ENCODE measurements at places on chromosomes 12 and 14.

DNA sequence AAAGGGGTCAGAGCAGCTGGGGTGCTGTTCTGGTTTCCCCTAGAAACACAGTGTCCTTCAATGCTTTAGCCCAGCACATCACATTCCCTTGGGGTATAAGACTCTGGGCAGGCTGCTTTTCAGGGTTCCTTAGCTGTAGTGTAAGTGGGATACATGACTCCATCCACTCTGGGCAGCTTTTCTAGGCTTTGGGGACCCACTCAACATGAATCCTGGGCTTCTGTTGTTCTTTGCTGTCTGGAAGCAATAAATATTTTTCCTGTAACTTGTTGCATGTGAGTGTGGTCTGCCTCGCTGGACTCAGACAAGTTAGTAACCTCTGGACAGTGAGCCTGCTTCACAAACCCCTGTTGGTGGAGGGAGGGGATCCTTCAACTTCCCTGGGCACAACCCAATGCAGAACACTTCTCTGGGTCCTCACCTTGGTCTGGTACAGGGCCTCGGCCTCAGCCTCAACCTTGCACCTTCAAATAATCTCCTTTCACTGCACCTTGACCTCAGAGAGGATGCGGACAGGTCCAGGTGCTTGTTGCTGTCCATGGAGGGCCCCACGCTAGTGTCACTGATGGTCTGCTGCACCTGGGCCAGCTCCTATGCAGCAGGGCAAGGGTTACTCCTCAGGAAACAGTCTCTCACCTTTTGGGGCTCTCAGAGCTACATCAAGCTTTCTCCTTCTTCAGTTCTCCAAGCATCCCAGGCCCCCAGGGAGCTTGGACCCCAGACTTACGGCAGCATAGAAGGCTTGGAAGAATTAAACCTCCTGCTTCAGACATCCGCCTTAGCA is 13.5 kb upstream of the KRT73 start:
- DNase-seq: no peak

DNA sequence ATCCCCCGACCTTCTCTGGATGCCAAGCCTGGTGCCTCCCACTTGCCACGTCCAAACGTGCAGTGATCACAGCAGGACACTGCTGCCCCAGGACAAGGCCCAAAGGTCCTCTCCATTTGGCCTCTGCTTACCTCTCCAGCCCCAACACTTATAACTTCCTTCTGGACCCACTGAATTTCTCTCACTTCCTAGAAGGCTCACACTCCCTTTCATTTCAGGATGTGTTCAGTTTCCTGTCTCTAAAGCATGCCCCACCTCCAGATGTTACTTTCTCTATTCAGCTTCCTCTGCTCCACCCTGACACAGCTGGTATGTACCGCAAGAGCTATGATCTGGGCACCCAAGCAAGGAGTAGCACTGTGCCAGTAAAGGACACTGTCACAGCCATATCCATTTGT is 33.0 kb downstream of the CDKL1 start:
- no peak for DNase-seq

GRCh38 chr12:111417784-111418593 is 12.3 kb downstream of the SH2B3 start:
- no peak for DNase-seq

GRCh38 chr14:54338696-54339317 is 58.0 kb upstream of the CDKN3 start:
- no peak for DNase-seq

DNA sequence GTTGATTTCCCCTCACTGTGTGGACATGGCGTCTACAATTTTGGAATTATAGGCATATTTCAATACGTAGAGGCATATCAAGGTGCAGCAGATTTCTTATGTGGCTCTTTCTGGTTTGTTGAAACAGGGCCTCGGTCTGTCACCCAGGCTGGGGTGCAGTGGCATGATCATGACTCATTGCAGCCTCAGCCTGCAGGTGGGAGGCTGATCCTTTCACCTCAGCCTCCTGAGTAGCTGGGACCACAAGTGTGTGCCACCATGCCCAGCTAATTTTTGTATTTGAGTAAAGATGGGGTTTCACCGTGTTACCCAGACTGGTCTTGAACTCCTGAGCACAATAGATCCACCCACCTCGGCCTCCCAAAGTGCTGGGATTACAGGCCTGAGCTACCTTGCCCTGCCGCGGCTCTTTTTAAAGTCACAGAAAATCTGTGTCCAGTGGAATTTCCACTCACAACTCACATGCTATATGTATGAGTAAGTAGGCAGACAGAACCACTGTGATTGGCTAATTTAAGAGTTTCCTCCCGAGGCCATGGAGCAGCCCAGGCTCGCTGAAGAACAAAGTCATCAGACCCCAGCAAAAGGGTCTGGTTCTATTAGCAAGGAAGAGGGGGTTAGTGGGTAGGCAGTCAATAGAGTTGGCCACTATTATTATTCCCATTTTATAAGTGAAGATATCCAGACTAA is 9.1 kb downstream of the GNG2 start:
- DNase-seq: no peak

GRCh38 chr12:14901228-14901562 is 15.5 kb upstream of the MGP start:
- no peak for DNase-seq

DNA sequence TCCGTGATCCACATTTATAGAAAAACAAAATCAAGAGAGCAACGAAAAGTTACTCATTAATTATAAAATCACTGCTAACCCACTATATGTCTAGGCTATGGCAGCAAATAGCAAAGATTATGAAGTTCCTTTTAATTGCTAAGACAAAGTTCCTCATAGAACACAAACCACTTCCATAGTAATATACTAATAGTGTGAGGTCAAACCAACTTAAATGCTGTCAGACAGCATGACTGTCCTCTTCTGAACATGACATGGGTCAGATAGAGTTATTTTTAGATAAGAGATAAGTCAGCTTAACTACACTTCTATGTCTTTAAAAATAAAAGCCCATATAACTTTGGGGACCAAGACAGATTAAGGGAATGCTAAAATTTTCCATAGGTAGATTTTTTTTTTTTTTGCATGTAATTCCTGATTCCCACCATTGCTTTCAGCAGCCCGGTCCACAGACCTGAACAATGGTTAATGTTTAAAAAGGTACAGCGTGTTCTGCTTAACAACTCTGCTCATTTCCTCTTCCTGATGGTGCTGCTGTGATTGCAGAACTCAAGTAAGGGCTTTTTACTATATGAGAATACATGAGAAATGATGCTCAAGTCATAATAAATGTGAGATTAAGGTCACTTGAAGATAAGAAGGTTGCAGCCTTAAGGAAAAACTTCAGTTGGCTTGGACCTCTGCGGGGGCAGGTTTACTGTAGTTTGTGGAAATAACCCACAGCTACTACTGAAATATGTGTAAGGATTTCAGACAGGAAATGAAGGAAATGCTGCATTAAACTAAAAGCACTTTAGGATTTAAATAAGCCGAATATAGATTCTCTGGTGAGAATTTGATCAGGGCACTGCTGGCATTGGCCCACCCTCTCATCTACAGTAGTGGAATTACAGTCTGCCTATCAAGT is 37.7 kb upstream of the DUSP6 start:
- DNase-seq: no peak

- no peak for DNase-seq
Measured at GRCh38 chr12:94597268-94597667, 53.1 kb downstream of the TMCC3 start.

- DNase-seq: no peak
Measured at GRCh38 chr14:99267381-99267780, 4.6 kb downstream of the BCL11B start.

DNA sequence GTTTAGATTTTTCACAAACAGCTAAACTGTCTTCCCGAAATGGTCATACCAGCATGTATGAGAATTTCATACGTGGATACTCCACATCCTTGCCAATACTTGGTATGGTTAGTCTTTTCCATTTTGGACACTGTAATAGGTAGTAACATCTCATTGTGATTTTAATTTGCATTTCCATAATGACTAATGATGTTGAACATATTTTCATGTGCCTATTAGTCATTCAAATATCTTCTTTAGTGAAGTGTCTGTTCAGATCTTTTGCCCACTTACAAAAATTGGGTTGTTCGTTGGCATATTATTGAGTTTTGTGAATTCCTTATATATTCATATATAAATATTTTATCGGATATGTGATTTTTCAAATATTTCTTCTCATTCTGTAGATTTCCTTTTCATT is 78.0 kb upstream of the GNG2 start:
- DNase-seq: no peak

- no peak for DNase-seq
Measured at GRCh38 chr12:88856201-88856600, 275.9 kb upstream of the KITLG start.

- no peak for DNase-seq
Measured at GRCh38 chr12:47988073-47989022, 15.9 kb downstream of the COL2A1 start.

DNA sequence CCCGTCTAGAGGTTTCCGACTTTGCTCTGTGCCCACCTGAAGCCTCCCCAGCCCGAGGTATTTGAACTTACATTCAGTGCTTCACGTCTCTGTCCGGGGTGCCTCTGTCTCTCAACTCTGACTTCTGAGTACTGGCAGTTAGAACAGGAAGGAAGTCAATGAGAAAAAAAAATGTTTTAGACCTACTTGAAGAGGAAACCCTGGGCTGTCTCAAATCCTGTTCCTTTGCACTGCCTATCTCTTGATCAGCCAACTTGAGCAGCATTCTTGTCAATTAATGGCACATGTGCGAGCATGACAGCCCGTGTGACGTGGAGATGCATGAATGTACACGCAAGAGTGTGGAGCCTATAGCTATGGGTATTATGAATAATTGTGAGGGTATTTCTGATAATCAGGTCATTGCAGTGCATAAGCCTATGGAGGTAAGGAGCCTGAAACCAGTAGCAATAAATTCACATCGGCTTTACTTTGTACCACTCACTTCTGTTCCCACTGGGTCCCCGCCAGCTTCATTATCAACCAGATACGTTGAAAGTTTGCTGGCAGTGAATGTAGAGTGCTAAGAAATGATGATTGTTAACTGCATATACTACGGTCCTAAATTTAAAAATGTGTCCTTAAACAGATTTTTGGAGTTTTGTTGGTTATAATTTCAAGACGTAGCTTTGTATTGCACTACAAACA is at the start of gene ARHGDIB:
Gene ARHGDIB, minus strand, starts transcription at position 136 of the 687 bp plus-strand sequence. CDS start 10,889 bp downstream, outside the sequence.
- no peak for DNase-seq

DNA sequence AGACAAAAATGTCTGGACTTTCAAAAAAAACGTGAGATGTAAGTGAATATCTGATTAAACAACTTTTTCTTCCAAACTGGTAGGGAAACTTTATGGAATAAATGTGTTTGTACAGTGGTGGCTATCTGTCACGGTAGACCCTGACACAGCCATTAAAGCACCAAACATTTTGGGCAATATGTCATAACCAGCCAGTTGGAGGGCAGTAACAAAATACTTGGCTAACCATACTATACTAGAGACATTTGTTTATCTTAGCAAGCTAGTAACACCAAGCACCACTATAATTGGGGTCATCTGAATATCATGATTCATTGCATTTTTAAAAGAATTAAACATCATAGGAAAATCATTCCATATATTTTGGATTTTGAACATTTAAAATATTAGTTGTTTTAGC is 6.0 kb upstream of the MYF6 start:
- DNase-seq: no peak

- DNase-seq: peak; percentile 25
Measured at GRCh38 chr14:67704484-67705089, 2.9 kb downstream of the RDH12 start.

GRCh38 chr14:54702014-54702491 is 135.1 kb downstream of the SAMD4A start:
- DNase-seq: no peak

GRCh38 chr14:60250257-60251035 is 1.4 kb downstream of the PPM1A start:
- DNase-seq: no peak

- DNase-seq: no peak
Measured at GRCh38 chr14:65438266-65438933, 25.9 kb downstream of the FUT8 start.

DNA sequence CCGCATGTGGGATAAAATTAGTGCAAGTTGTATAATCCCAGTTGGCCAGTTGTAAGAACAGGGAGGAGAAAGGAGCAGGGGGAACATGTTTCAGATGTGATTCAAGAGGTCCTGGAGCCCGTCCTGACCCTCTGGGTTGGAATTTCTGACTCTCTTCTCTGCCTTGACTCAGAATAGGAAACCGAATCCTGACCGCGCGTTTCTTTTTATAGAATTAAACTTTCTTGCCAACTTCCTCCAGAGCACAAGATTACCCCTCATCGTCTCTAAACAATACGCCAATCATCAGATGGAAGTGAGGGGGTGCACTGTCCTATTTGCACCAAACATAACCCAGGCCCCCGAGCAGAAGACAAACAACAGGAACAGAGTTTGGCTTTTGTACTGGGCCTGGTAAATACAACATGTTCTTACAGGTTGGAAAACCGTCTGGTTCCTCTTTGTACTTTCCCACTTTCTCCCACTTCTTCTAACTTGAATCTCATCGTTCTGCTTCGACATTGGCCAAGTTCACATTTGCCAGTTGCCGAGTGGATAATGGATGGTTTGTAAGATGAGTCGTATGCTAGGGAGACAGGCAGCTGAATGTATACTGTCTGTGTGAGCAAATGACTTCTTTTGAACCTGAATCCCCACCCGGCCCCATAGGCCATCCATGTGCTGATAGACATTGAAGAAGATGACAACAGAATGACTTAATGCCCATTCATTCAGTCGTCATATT is 42.6 kb upstream of the MED13L start:
- DNase-seq: no peak

DNA sequence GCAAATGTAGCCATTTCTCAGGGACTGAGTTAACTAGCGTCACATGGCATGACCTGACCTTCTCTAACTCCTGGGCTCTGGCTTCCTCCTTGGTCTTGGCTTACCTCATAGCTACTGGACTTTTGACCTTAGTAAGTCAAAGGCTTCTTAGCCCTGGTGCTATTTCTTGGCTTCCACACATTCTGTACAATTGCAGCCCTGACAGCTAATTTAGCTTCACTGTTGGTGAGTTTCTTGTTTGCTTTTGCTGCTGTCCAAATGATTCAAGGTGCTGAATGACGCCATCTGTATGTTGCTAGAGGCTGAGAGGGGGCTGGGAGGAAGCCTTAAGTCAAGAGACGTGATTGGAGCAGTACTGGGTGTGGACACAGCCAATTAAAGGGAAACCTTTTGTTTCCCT is 202.7 kb downstream of the PRKD1 start:
- DNase-seq: no peak

DNA sequence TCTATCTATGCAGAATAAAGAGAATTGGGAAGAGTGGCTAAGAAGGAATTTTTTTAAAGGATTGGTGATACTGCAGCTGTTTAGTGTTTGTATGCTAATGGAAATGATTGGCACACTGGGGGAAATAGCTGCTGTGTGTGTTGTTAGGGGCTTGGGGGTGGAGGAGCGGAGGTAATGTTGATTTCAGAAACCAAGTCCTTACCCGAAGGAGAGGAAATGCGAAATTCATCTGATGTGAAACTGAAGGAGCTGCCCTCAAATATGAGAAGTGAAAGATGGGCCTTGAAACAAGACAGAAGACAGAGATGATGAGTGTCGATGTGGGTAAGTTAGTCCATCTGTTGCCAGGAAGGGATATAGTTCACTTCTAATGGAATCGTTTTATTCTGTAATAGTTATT is 21.2 kb upstream of the RNASE12 start:
- no peak for DNase-seq
